ENCODE measurements at places on chromosomes 13 and 19.

DNA sequence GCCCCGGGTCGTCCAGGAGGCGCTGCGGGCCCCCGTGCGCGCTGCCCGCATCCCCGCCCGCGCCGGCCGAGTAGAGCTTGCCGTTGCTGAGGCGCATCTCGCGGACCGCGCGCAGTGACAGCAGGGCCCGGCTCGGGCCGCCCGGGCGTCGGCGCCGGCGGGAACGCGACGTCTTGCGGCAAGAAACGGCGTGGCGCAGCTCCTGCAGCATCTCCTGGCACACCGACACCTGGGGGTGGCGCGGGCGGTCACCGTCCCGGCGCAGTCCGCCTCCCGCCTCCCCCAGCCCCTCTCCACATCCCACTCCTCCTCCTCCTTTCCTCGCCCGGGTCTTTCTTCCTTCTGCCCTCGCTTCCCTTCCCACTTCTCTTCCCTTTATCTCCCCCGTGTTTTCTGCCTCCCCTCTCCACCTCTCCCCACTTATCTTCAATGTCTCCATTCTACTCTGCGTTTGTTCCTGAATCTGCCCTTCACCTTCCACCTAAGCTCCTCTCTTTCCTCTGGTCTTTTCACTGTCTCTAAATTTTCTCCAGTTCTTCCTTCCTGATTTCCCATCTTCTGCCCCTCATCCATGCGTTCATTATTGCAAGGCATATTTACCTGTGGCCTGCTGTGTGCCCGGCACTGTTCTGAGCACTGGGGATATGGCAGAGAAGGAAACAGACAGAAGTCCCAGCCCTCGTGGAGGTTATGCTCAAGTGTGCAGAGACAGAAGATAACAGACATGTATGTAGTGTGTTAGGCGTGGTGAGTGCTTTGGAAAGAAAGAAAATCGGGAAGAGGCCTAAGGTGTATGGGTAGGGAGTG, 5.2 kb upstream of the ATP1A3 start:
- peak; percentile 33 for DNase-seq

- no peak for DNase-seq
Observed at GRCh38 chr13:51885651-51886050, 23.9 kb downstream of the CCDC70 start.

GRCh38 chr19:54273821-54274220, 7.1 kb downstream of the LILRB2 start:
- DNase-seq = no peak

- DNase-seq = no peak
Observed at GRCh38 chr19:16901491-16902175, 12.8 kb downstream of the F2RL3 start.

DNA sequence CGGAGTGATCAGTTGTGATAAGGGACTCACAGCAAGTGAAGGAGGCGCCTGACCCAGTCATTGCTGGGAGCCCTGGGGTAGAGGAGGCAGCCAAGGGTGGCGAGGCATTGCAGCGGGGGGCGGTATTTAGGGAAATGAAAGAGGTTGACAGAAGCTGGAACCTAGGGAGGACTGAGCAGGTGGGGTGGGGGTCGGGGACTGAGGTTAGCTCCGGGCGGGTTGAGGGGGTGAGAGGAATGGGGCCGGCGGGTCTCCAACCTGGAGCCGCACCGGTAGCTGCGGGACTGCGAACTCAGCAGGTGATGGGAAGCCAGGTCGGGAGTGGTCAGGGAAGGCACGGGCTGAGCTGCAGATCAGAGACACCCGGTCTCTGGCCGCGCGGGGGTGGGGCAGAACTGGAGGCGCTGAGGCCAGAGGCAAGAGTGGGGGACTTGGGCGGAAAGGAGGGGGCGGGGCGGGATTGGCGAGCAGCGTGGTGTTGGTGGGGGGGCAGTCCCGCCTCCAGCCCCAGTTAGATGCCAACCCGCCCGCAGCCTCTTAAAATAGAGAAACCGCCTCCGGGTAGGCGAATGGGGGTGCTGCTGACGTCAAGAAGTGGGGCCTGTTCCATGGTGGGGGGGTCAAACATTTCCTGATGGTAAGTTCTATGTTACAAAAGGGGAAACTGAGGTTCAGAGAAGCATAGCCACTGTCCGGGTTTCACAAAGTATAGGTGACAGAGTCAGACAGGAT, 1.5 kb downstream of the MAST3 start:
- DNase-seq = no peak

DNA sequence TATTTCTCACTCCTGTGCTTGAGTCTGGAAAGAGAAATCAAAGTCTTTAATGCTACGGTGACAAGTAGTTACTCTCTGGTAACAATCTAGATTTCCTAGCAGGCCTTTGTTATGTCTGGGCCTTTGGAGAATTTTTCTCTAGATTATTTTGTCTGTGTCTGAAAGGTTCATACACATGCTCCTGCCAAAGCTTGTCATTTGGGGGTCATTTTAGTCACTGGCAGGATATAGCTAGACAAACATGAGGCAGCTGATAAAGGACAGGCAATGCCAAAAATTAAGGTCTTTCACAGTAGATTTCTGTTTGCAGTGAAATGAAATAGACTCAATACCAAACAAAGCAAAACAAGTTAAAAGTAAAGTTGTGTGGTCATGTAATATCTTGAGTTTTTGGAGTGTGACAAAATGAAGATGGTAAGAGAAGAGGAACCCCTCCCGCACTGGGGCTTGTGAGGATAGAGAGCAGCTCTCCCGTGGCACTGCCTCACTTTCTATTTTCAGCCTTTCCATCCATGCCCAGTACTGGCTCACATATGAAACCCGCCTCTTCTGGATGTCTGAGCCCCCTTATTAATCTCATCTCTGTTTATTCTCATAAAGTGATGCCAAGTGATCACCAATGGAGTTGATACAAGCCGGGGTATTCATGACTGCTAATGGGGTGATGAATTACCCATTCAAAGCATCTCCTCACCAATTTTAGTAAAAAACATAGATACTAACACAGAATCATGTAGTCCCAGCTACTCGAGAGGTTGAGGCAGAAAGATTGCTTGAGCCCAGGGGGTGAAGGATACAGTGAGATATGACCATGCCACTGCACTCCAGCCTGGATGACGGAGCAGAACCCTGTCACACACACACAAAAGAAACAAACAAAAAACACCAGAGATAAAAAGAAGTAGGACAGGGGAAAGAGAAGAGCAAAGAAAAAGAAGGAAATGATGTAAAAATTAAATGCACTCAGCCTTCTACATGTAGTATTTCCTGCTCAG, 389.3 kb downstream of the FGF14 start:
- peak; percentile 92 for DNase-seq

DNA sequence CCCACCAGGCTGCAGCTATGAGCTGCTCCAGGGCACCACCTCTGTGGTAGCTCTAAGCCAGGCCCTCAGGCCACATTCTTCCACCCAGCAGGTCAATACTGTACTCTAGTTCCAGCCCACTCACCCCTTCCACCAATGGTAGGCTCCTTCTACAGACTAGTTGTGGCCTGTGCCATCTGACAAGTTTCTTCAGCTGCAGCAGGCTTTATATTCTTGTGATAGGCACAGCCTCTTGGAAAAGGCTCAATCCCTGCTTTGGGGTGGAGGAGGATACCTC, 8.5 kb downstream of the MICU2 start:
- no peak for DNase-seq

- no peak for DNase-seq
Observed at GRCh38 chr13:94030415-94031119, 448.9 kb downstream of the DCT start.

GRCh38 chr13:47572375-47572774, 428.7 kb downstream of the SUCLA2 start:
- DNase-seq = no peak

DNA sequence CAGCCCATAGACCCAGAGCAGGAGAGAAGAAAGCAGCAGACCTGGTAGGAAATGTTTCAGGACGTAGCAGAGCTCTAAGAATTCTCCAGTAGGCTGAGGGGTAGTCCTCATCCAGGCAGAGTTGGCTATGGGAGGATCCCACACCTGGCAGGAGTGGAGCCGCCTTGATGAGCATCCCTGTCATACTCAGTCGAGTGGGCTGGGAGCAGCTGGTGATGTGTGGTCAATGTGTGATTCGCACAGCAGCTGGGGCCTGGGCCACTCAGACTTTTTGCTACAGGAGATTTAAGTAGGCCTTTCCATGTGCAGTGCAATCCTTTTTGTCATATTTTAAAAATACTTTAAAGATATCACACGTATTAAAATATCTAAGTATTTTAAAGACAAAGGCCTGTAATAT, 56.6 kb downstream of the MYO16 start:
- no peak for DNase-seq

DNA sequence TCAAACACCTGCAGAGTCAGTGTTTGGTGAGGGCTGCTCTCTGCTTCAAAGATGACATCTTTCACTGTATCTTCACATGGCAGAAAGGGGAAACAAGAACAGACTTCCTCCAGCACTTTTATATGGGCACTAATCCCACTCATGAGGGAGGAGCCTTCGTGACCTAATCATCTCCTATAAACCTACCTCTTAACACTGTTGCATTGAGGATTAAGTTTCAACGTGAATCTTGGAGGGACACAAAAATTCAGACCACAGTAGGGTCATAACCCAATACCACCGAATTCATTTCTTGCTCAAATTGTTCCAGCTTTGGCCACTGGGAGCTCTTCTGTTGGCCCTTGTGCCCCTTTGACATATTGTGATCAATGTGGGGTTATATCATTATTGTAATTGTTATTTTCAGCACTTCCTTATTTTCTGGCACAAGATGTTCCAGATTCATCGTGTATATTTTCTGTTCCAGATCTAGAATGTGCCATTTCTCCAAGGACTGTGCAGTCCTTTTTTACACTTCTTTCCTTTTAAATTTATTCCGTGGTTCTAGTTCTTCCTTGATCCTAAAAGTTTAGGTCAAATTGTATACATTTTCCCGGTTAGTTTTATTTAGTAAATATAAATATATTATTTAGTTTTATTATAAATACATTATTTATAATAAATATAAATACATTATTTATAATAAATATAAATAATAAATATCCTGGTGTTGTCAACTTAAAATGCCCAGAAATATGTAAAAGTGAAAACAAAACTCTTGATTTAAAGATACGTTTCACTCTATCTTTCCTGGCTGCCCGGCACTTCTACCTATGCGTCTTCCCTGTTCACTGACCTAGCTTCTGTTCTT, 35.5 kb upstream of the IGFL4 start:
- DNase-seq = no peak

GRCh38 chr13:44347301-44347700, 26.3 kb upstream of the SERP2 start:
- DNase-seq = no peak

DNA sequence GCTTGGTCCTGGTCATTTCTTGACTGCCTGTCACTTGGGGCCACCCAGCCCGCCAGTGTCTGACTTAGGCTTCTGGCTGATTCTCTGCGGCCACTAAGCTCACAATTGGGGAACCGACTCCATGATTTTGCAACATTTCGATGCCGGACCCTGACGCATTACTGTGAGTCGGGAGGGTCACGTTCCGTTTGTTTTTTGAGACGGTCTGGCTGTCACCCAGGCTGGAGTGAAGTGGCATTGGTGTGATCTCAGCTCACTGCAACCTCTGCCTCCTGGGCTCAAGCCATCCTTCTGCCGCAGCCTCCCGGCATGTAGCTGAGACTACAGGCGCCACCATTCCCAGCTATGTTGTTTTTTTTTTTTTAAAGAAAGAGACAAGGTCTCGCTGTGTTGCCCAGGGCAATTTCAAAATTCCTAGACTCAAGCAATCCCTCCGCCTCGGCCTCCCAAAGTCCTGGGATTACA, 3.2 kb upstream of the ADAT3 start:
- DNase-seq = no peak

DNA sequence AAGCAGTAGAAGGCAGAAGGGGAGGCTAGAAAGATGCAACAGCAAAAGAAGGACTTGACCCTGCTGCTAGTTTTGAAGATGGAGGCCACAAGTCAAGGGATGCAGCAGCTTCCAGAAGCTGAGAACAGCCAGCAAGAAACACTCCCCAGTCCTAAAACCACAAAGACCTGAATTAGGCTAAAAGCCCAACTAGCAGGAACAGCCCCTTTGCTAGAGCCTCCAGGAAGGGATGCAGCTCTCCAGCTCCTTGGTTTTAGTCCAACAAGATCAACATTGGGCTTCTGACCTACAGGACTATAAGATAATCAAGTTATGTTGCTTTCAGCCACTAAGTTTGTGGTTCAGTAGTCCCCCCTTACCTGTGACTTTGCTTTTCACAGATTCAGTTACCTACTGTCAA, 10.5 kb upstream of the LATS2 start:
- no peak for DNase-seq

GRCh38 chr19:34273121-34273520, 18.8 kb downstream of the GARRE1 start:
- DNase-seq = no peak

DNA sequence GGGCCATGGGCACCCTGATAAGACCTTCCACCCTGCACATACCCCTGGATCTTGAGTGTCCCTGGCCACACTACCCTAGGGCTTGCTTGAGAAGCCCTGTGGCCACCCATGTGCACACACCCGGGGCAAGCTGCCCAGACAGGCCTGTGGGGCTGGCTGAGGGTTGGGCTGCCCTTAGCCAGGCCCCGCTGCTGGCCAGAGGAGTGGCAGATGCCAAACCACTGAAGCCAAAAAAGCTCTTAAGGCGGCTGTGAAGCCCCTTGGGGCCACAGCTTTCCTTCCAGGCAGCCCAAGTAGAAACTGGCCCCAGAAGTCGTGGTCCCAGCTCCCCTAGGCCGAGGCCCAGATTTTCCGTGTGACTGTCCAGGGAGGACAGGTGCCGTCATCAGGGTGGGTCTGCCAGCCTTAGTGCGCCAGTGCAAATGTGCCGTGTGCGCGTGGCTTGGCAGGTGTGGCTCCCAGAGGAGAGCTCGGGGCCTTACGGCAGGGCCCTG, 14.8 kb downstream of the CEBPG start:
- no peak for DNase-seq
